ENCODE measurements at places on chromosomes 5 and 9. TPM values are rescaled to one million over a fixed set of nuclear protein-coding genes. Genes with fewer than 3 reads are reported as not detected.

DNA sequence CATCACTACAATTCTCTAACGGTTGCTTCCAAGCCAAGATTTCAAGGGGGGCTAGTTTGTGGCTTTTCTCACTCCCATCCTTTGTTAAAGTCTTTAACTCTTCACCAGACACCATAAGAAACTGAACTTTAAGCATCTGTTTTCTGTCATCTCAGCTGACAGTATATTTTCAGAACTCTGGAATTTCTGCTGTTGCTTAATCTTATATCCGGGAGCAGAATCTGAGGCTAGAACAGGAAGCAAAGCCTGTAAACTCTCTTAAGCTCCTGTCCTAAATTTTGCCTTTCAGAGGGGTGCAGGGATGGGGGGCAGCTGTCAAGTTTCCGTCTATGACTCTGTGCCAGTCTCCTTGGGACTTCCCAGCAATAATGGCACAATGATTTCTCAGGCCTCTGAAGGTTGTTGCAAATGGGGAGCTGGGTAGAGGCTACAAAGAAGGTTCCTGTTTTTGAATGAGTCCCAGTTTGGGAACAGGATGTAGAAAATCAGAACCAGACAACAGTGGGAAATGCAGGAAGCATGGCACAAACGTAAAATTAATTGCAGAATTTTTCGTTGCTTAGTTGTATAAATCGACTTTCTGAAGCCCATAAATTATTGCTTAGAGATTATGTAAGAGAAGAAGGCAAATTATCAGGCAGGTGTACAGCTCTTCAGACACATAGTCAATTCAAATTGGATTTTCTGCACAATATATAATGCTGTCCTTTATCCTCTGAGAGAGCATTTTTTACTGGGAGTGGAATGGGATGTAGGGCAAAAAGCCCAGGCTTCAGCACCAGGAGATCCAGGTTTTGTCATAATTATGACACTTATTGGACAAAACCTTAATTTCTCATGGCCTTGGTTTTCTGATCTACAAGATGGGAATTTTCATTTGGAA, 430.9 kb downstream of the DMAC1 start:
- peaks cover 1% of the 10 kb centered on the region for H3K4me1 ChIP-seq
- H3K4me3 ChIP-seq = no peak overlapping the region
- H3K36me3 ChIP-seq = no peaks in the 10 kb centered on the region
- DNase-seq = peak; percentile 82

Gene SLC6A7
- 0.02 TPM for polyA plus RNA-seq

Gene SLIT3
- 6.5 TPM for polyA plus RNA-seq

Gene CBY3
- polyA plus RNA-seq = 0.22 TPM

Gene C7
- 46.2 TPM for polyA plus RNA-seq

DNA sequence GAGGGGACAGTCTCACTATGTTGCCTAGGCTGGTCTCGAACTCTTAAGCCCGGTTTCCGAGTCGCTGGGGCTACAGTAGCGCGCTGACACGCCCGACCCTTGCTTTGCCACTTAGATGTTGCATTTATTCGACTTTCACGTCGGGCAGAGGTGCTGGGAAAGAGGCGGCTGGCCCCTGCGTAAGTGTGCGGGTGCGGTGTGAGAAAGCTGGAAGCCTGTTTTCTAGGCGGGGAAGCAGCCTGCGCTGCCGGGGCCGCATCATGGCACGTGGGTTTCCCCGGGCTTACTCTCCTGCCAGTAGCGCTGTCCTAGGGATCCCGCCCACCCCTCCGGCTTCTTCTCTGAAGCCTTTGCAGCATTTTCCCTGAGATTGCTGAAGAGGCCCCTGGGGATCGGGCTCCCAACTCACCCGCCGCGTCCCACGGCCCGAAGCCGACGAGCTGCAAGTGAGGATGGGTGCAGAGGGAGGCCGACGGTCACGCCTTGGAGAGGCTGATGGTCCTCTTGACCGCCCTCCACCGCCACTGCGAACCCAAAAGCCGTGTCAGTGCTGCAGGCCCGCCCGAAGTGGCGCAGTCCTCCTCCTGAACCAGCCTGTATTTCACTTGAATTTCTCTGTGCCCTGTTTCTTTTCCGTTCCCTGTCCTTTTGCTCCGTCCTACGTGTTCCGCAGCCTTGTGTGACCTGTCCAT, 5.8 kb upstream of the TRIM41 start:
- H3K27me3 ChIP-seq = no peaks in the 10 kb centered on the region
- H3K27ac ChIP-seq = peak overlapping the region; percentile 23
- no peaks in the 10 kb centered on the region for H3K36me3 ChIP-seq
- DNase-seq = peak; percentile 62
- peak overlapping the region; percentile 36 for H3K4me3 ChIP-seq

Gene REEP2
- polyA plus RNA-seq = 0.29 TPM

Gene APBA1
- polyA plus RNA-seq = 1.0 TPM

- H3K4me3 ChIP-seq = no peak overlapping the region
- DNase-seq = no peak
- H3K27ac ChIP-seq = no peak overlapping the region
- no peaks in the 10 kb centered on the region for H3K27me3 ChIP-seq
Measured at GRCh38 chr5:135423846-135424168, 23.3 kb downstream of the DCANP1 start.

GRCh38 chr5:68565427-68565826, 349.9 kb downstream of the PIK3R1 start:
- DNase-seq = no peak
- H3K4me1 ChIP-seq = peaks cover 4% of the 10 kb centered on the region
- no peaks in the 10 kb centered on the region for H3K36me3 ChIP-seq
- H3K4me3 ChIP-seq = no peak overlapping the region
- no peak overlapping the region for H3K27ac ChIP-seq

DNA sequence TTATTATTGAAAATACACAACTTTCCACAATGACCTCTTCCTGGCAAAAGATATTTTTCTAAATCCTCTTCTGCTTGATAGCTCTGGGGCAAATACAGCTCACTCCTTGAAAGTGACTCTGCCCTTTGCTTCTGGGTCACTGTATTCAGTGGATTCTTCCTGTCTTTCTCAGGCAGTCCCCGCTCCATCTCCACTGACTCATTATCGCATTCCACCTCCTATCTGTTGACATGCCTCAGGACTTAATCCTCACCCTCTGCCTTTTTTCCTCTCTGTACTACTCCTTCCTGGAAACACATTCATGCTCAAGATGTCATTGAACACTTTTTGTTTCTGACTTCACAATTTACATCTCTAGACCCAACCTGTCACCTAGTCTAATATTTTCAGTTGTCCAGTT, 8.4 kb upstream of the RGS7BP start:
- no peaks in the 10 kb centered on the region for H3K36me3 ChIP-seq
- H3K27me3 ChIP-seq = peaks cover 2% of the 10 kb centered on the region
- no peak overlapping the region for H3K4me3 ChIP-seq
- H3K4me1 ChIP-seq = no peaks in the 10 kb centered on the region

DNA sequence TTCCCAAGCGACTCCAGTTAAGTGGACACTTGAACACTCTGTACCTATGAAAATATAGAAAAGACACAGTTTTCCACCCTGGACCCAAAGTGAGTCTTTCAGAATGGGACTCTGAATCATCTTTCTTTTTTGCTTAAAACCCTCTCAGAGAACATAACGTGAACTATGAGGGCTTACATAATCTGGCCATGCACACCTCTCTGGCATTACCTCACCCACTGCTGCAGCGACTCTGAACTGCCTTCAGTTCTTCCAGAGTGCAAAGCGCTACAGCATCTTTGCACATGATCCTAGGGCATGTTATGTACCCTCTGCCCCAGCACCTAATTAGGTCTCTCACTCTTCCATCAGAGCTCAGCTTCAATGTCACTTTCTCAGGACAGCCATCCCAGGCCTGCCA, 186.2 kb downstream of the RORB start:
- no peaks in the 10 kb centered on the region for H3K36me3 ChIP-seq
- H3K4me3 ChIP-seq = no peak overlapping the region
- H3K27ac ChIP-seq = no peak overlapping the region
- H3K4me1 ChIP-seq = no peaks in the 10 kb centered on the region
- H3K27me3 ChIP-seq = no peaks in the 10 kb centered on the region
- DNase-seq = no peak

DNA sequence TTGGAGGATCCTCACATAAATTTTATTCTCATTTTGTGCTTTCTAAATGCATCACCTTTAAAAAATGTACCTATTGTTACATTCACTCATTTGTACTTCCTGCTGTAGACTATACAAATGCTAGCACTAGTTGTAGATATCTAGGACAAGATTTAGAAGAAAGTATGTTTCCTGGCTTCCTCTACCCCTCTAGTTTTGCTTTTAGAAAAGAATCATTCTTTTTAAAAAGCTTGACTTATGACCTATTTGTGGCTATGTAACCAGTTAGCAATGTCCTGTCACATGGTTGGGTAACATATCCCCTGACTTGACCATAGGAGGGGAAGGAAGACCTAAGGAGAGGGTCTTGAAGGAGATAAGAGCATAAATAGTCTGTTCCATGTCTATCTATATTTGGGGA, 13.3 kb downstream of the CAMK4 start:
- no peak overlapping the region for H3K27ac ChIP-seq
- H3K27me3 ChIP-seq = no peaks in the 10 kb centered on the region
- no peak for DNase-seq

- no peaks in the 10 kb centered on the region for H3K36me3 ChIP-seq
- H3K4me3 ChIP-seq = no peak overlapping the region
- no peak overlapping the region for H3K27ac ChIP-seq
- no peaks in the 10 kb centered on the region for H3K4me1 ChIP-seq
Measured at GRCh38 chr9:112015149-112015548, 118.5 kb downstream of the UGCG start.

GRCh38 chr5:7927466-7928375, 58.8 kb downstream of the MTRR start:
- DNase-seq = peak; percentile 65
- no peaks in the 10 kb centered on the region for H3K4me1 ChIP-seq
- H3K4me3 ChIP-seq = no peak overlapping the region
- no peaks in the 10 kb centered on the region for H3K36me3 ChIP-seq

Gene ZNF366
- 0.73 TPM for polyA plus RNA-seq

Measured in lung (tissue), 17 donors.